Suprapubic skin (tissue), 4 donors: ENCODE measurements at places on chromosomes 3 and 15.

GRCh38 chr3:72848703-72849081, 447 bp upstream of the SHQ1 start:
- H3K36me3 ChIP-seq = no peaks in the 10 kb centered on the region
- DNase-seq = no peak
- H3K4me3 ChIP-seq = peak overlapping the region; percentile 90
- peaks cover 27% of the 10 kb centered on the region for H3K4me1 ChIP-seq
- no peak overlapping the region for H3K27ac ChIP-seq

- no peak overlapping the region for H3K27ac ChIP-seq
- H3K4me3 ChIP-seq = no peak overlapping the region
- H3K4me1 ChIP-seq = peaks cover 21% of the 10 kb centered on the region
- H3K27me3 ChIP-seq = no peaks in the 10 kb centered on the region
- no peaks in the 10 kb centered on the region for H3K36me3 ChIP-seq
Observed at GRCh38 chr3:72306800-72307341, 521.9 kb upstream of the PROK2 start.

- no peaks in the 10 kb centered on the region for H3K27me3 ChIP-seq
- DNase-seq = no peak
- H3K4me1 ChIP-seq = peaks cover 4% of the 10 kb centered on the region
- H3K27ac ChIP-seq = no peak overlapping the region
- H3K36me3 ChIP-seq = no peaks in the 10 kb centered on the region
Observed at GRCh38 chr15:71136159-71136783, 21.0 kb downstream of the THSD4 start.

DNA sequence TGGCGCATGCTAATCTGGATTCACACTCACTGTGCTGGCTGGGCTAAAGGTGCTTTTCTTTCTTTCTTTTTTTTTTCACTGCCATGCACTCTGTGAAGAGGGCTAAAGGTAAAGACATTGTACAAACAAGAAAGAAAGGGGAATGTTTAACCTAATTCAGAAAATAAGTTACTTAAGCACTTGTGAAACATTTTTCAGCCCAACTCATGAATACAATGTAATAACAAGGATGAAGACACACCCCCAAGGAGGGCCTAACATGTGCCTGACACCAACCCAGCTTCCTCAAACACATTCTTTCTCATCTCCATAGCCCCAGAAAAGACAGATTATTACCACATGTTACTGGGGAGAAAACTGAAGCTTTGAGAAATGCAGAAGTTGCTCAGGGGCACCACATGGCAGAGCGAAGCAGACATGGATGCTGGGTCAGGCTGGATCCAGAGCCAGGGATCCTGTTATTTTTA, 5.7 kb downstream of the STIMATE start:
- H3K4me1 ChIP-seq = peaks cover 56% of the 10 kb centered on the region
- no peaks in the 10 kb centered on the region for H3K27me3 ChIP-seq
- H3K4me3 ChIP-seq = no peak overlapping the region
- peak overlapping the region; percentile 61 for H3K27ac ChIP-seq

DNA sequence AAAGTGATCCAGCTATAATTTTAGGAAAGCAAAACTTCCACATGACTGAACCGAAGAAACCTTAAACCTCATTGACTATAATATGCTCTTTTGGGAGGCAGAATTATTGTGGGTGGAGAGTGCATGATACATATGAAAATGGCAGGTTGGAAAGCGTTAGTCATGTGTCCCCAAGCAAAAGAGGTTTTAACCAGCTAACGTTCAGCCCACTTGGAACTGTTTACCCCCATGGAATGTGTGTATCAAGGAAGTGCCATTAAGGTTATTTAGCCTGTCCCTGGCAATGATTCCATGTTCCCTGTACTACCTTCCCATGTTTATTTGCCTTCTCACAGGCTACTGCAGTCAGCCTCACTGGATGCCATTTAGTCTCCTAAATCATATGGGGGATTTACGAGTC, 44.1 kb upstream of the LRRC58 start:
- no peaks in the 10 kb centered on the region for H3K4me1 ChIP-seq
- H3K4me3 ChIP-seq = no peak overlapping the region
- DNase-seq = no peak
- no peaks in the 10 kb centered on the region for H3K27me3 ChIP-seq

DNA sequence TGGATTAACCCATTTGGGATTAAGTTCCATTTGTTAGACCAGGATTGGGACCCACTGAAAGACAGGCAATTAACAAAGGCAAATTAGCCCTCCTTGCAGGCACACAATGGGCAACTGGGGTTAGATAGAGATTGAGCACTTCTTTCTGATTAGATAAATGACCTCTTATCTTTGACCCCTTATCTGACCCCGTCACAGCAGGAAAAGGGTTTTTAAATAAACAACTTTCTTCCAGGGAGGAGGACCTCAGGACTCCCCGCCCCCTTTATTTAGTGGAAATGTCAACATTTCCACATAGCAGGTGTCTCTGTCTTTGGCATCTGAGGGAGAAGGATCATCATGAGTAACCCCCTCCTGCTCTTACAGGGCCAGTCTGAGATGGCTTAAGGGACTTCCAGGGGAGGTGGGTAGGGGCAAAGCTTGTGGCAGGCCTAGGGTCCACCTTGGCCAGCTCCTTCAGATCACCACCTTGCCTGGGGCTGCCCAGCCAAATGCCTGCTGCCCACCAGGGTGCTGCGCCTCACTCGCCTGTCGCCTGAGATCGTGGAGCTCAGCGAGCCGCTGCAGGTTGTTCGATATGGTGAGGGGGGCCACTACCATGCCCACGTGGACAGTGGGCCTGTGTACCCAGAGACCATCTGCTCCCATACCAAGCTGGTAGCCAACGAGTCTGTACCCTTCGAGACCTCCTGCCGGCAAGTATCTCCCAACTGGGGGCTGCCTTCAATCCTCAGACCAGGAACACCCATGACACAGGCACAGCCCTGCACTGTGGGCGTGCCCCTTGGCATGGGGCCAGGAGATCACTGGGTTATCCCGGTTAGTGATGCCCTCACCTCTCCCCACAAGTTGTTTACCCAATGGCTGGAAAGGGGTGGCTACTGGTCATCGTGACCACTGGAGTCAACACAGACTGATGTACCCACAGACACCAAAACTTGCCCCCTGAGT, 2.6 kb upstream of the WDR6 start:
- H3K27ac ChIP-seq = no peak overlapping the region
- H3K4me3 ChIP-seq = no peak overlapping the region
- no peak for DNase-seq

DNA sequence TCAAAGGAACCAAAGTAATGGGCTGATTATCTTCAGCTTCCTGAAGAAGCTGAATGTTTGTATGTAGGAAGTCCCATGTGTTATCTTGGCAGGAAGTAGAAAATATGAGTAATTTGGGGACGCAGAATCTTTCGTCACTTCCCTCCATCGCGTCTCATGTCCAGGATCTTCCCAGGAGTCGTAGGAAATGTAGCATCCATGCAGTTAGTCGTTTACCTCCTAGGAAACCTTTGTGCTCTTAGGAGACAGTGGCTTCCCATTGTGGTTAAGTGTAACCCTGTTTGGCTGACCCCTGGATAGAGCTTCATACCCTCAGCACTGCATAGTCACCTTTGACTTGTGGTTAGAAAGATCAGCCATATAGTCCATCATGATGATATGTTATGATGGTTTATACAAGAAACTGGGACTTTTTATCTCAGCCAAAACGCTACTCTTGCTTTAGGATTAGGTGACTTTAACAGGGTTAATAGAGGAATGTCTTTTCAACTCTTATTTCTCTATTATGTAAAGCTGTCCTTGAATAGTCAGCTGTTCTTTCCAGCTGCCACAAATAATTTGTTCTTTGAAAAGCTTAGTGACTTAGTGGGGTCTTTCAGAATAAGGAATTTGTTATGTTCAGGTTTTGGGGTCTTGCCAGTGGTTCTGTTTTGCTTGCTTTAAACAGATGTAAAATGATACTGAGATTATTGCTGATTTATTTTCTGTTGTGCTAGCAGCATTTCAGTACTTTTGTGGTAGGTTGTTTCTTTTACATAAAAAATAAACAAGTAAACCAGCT, 92.2 kb downstream of the KLHL25 start:
- H3K36me3 ChIP-seq = peaks cover 13% of the 10 kb centered on the region
- DNase-seq = no peak
- peaks cover 53% of the 10 kb centered on the region for H3K4me1 ChIP-seq
- no peaks in the 10 kb centered on the region for H3K27me3 ChIP-seq

DNA sequence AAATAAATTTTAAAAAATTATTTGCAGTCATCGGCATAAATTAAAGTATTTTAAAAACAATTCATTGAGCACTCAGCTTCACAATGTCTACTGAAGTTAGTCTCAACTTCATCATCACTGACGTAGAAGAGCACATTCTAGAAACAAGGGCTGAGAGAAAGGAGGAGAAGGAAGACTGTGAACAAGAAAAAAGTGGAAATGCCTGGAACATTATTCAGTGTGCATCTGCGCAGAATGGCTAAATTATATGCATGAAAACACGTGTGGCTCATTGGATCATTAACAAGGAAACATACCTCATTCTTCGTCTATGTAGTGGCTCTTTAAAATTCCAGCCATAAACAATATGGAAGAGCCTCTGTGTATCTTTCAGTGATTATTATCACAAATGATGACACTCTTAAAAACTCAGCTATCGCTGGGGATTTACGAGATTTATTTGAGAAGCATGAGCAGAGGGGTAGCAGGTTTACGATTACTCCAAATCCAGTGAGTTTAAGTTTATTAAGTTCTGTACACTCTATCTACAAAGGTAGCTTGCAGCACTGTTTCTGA, 404.2 kb upstream of the CDIN1 start:
- H3K27ac ChIP-seq = no peak overlapping the region
- peaks cover 7% of the 10 kb centered on the region for H3K4me1 ChIP-seq
- H3K27me3 ChIP-seq = no peaks in the 10 kb centered on the region

GRCh38 chr3:50246517-50246954, 10.5 kb downstream of the GNAI2 start:
- H3K36me3 ChIP-seq = peaks cover 3% of the 10 kb centered on the region
- peak overlapping the region; percentile 76 for H3K27ac ChIP-seq
- peaks cover 99% of the 10 kb centered on the region for H3K4me1 ChIP-seq
- DNase-seq = no peak
- no peaks in the 10 kb centered on the region for H3K27me3 ChIP-seq
- peak overlapping the region; percentile 40 for H3K4me3 ChIP-seq

GRCh38 chr15:85547386-85547785, 167.0 kb downstream of the AKAP13 start:
- peaks cover 33% of the 10 kb centered on the region for H3K4me1 ChIP-seq
- no peaks in the 10 kb centered on the region for H3K27me3 ChIP-seq
- no peak overlapping the region for H3K4me3 ChIP-seq
- peaks cover 6% of the 10 kb centered on the region for H3K36me3 ChIP-seq
- no peak overlapping the region for H3K27ac ChIP-seq

- DNase-seq = no peak
- H3K4me1 ChIP-seq = no peaks in the 10 kb centered on the region
- H3K27ac ChIP-seq = no peak overlapping the region
- H3K27me3 ChIP-seq = no peaks in the 10 kb centered on the region
Observed at GRCh38 chr3:147099076-147099475, 307.3 kb downstream of the ZIC4 start.

GRCh38 chr15:80611543-80612080, 83.5 kb upstream of the ABHD17C start:
- no peak overlapping the region for H3K27ac ChIP-seq
- H3K36me3 ChIP-seq = no peaks in the 10 kb centered on the region
- no peak overlapping the region for H3K4me3 ChIP-seq
- no peak for DNase-seq

- DNase-seq = no peak
- H3K27me3 ChIP-seq = peaks cover 28% of the 10 kb centered on the region
- H3K4me1 ChIP-seq = no peaks in the 10 kb centered on the region
- H3K27ac ChIP-seq = no peak overlapping the region
- no peaks in the 10 kb centered on the region for H3K36me3 ChIP-seq
- H3K4me3 ChIP-seq = no peak overlapping the region
Observed at GRCh38 chr3:10770547-10770946, 45.5 kb upstream of the SLC6A11 start.

DNA sequence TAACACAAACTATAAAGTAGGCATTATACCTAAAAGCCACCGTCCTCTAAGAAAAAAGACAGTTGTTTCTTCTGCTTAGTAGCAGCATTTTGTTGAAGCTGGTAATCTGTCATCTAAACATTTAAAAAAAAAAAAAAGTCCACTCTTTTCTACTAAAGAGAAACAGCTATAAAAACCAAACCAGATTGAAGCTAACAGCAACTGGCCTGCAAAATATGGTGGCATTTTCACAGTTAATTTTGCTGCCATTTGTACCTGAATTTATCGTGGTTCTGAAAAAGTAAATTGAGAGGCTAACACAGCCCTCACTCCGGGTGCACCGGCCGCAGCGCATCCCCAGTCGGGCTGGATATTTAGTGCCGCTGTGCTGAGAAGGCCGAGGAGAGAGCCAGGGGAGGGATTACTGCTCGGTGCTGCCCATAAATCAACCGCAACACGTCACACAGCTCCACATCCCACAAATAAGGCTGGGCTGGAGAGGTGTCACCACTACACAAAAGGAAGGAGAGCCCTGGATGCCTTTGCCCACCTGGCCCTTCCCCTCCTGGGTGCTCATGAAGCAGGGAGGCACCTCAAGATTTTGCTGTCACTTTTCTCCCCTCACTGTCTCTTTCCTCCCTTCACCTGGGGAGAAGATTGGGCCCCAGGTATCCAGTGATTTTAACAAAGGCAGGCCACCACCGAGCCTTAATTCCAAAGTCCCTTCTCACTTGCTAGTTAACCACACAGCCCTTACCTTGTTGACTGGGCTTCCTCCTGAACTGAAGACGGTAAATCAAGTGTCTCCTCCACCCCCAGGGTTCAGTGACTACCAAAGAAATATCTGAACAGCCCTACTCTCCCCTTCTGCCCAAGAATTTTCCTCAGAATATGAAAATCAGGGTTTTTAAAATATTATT, 44.4 kb downstream of the MECOM start:
- H3K4me1 ChIP-seq = no peaks in the 10 kb centered on the region
- H3K27me3 ChIP-seq = peaks cover 12% of the 10 kb centered on the region
- H3K36me3 ChIP-seq = no peaks in the 10 kb centered on the region
- DNase-seq = no peak
- H3K27ac ChIP-seq = no peak overlapping the region

DNA sequence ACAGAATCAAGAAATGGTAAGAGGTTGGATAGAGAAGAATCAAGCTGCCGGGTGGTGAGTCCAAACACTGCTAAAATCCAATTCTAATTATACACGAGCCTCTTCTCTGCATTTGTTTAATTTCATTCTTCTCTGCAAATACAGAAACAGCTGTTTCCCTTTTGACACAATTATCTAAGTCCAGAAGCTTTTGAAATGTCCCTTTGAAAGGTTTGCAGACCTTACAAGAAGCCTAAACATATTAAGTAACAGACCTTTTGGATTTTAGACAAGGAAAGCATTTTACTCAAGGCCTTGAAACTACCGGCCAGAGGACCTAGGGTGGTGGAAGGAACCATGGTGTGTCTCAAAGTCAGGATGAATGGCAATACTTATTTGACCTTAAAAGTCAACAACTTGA, 403.8 kb upstream of the ADAMTS9 start:
- H3K27ac ChIP-seq = no peak overlapping the region
- no peak overlapping the region for H3K4me3 ChIP-seq
- no peak for DNase-seq
- no peaks in the 10 kb centered on the region for H3K4me1 ChIP-seq
- no peaks in the 10 kb centered on the region for H3K27me3 ChIP-seq
- H3K36me3 ChIP-seq = no peaks in the 10 kb centered on the region

- H3K36me3 ChIP-seq = no peaks in the 10 kb centered on the region
- no peak overlapping the region for H3K27ac ChIP-seq
Observed at GRCh38 chr3:104521606-104522336, 844.9 kb upstream of the ALCAM start.
